ENCODE measurements at places on chromosomes 5 and 9.

DNA sequence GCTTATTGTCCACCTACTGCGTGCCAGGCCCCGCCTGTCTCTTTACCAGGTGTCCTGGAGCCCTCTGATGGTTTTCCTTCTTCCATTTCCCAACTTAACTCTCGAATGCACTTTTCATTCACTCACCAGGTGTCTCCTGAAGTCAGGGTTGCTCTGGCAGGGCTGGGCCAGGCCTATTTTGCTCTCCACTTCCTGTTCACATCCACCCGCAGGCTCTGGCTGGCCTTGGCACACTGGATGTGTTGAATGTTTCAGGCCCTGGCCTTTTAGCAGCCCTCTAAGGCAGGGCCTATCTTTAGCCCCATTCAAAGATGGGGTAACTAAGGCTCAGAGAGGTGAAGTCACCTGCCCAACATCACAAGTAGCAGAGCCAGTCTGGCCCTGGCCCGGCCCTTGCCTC lies 16.4 kb downstream of the LRRC8A start:
- DNase-seq = no peak

DNA sequence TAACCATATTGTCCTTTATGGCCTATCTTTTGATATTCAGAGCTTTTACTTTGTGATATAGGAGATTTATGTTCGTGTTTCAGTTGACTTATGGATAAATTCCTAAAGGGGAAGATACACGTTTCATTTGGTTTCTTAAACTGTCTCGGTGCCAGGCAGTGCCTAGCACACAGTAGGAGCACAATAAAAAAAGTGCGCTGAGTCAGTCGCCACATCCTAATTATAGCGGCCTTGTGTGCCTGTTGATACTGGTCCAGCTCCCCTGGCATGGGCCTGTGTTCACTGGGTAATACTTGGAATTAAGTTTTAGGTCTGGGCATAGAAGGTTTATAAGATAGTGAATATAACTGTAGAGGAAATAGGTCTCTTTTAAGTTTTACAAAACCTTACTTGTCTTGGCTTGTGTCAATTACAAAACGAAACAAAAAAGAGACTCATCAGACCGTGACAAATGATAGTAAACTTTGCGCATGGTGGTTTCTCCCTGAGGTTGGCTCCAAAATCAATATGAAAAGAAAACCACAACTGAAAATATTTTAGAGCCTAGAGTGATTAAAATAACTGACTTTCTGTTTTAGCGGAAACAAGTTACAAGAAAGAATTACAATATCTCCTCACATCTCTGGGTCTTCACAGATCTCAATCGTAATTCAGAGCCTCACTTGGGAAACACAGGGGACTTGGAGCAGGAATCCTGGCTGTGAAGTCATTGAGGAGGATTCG lies 84.8 kb downstream of the MVB12B start:
- DNase-seq = no peak

DNA sequence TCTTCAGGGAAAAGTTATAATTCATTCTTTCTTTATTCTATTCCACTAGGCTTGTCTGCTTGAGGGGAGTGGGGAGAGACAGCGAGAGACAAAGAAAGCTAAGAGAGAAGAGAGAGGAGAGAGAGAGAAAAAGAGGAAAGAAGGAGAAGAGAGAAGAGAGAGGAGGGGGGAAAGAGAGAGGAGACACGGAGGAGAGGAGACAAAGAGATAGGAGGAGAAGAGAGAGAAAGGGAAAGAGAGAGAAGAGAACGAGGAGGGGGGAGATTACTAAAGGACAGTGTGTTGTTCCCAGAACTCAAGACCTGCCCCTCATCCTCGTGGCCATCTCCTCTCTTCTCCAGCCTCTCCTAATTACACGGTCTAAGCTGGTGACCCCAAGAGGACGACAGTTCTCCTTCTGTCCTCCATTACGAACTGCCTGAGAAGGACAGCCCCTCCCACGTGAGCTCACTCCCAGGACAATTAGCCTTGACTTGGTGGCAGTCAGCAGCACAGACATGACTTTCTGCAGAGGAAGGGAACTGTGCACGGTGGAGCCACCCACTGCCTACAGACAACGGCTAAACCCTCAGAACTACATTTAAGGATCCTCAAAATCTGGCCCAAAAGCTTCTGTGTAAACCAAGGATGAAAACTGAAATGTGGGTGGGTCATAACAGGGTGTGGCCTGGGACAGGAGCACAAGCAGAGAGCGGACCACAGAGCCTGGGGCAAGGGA lies 99.1 kb downstream of the COL23A1 start:
- peak; percentile 71 for DNase-seq

DNA sequence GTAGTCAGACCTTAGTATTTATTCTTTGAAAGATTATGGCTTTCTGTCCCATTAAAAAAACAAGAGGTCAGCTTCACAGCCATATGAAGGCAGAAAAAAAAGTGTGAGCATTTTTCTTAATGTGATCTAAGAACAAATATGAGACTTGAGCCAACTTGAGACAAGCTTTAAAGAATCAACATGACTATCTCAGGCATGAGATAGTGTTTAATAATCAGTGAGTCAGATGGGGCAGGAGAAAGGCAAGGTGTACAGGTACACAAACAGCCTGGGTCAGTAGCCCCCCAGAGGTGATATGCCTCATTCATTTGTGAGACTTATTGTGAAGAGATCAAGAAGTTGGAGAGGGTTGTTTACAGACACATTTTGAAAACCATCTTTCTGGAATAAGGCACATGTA lies 83.6 kb downstream of the GDNF start:
- no peak for DNase-seq

All from inflammatory macrophage treated with lipopolysaccharide for 4 hours (primary cell).